ENCODE measurements at places on chromosomes 6 and 20.

- peak; percentile 61 for DNase-seq
Measured at GRCh38 chr6:81766482-81767069, 14.1 kb upstream of the TENT5A start.

GRCh38 chr6:126143761-126144251, 157.5 kb downstream of the TRMT11 start:
- no peak for DNase-seq

GRCh38 chr20:37492945-37493344, 28.1 kb upstream of the NNAT start:
- DNase-seq = no peak

GRCh38 chr6:4675121-4675520, 101.1 kb upstream of the CDYL start:
- no peak for DNase-seq

- peak; percentile 65 for DNase-seq
Measured at GRCh38 chr6:2986722-2987221, 12.9 kb upstream of the NQO2 start.

DNA sequence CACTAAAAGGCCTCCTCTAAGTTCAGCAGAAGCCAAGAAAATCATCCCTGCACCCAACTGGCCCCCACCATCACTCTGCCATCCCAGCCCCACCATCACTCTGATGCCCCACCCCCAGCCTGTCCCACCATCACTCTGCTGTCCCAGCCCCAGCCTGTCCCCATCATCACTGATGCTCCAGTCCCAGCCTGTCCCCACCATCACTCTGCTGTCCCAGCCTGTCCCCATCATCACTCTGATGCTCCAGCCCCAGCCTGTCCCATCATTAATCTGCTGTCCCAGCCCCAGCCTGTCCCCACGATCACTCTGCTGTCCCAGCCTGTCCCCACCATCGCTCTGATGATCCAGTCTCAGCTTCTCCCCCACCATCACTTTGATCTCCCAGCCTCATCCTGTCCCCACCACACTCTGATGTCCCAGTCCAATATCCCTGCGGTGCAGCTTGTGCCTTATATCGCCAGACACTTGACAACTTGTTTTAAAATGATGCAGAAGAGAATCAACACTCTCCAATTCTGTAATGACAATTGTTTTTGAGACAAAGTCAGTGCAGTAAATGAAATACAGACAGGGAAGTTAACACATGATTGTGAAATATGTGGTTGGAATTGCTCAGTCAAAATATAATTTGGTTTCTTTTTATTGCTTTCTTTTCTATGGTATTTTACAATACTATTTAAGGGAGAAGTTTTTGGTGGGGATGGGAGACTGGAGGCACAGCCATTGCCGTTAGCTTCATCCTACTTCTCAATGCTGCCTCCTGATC, 100.8 kb downstream of the TNFAIP3 start:
- DNase-seq = no peak

- no peak for DNase-seq
Measured at GRCh38 chr20:50425076-50425475, 85.1 kb upstream of the PTPN1 start.

DNA sequence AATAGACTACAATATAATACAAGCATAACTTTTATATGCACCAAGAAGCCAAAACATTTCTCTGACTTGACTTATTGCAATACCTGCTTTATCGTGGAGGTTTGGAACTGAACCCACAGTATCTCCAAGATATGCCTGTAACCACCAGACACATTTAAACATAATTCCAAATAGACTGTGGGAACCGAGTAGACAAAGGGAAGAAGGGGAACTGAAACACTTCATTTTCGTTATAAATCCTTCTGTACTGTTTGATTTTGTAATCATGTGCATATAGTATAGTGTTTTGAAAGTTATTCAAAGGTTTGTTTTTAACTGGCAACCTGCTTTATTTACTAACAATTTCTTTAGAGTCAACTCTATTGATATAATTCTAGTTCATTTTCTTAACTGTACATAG, 154.9 kb upstream of the BEND6 start:
- no peak for DNase-seq

DNA sequence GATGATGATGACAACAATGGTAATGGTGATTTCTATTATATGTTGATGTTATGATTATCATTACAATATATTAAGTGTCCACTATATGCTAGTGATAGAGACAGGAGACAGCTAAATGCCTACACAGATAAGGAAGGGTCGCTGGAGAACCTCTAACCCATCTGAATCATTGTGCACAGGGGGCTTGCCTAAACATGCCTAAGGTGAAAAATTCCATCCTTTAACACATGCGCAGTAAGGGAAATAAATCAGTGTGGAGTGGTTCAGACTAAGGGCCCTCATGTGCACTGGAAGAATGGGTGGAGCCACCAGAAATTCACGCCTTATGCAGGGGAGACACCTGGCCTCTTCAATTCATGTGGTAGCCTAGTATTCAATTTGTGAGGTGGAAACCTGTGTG, 120.4 kb downstream of the TPBG start:
- DNase-seq = no peak

- peak; percentile 91 for DNase-seq
Measured at GRCh38 chr6:92945799-92946198, 473.6 kb downstream of the EPHA7 start.

GRCh38 chr6:41958022-41958856, 16.6 kb upstream of the CCND3 start:
- no peak for DNase-seq

GRCh38 chr6:26581164-26581915, 15.4 kb upstream of the ABT1 start:
- DNase-seq = no peak

GRCh38 chr20:47067776-47068175, 173.1 kb downstream of the EYA2 start:
- DNase-seq = no peak

- no peak for DNase-seq
Measured at GRCh38 chr6:140732155-140732554, 1357.7 kb upstream of the CITED2 start.

- DNase-seq = no peak
Measured at GRCh38 chr20:64165866-64166600, 1.8 kb downstream of the MYT1 start.

DNA sequence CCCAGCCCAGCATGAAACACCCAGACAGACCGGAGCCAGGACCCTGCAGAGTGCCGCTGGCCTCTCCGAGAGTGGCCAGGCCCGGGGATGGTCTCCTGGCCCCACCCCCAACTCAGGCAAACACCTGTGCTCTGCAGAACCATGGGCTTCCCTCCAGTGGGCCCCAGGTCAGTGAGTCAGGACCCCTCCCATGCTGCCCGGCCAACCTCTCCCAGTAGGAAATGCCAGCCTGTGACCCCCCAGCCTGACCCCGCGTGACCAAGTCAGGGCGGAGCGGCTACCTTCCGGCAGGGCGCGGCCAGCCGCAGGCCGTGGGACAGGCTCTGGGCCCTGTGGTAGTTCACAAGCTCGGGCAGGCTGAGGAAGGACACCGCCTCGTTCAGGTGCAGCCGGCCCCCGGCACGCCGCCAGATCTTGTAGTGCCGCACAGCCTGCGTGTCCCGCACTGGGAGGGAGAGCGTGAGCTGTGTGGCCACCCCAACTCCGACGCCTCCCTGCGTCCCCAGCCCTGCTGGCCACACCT, 3.2 kb downstream of the PTK6 start:
- no peak for DNase-seq

- DNase-seq = peak; percentile 40
Measured at GRCh38 chr20:49186535-49187329, 1.4 kb downstream of the STAU1 start.

DNA sequence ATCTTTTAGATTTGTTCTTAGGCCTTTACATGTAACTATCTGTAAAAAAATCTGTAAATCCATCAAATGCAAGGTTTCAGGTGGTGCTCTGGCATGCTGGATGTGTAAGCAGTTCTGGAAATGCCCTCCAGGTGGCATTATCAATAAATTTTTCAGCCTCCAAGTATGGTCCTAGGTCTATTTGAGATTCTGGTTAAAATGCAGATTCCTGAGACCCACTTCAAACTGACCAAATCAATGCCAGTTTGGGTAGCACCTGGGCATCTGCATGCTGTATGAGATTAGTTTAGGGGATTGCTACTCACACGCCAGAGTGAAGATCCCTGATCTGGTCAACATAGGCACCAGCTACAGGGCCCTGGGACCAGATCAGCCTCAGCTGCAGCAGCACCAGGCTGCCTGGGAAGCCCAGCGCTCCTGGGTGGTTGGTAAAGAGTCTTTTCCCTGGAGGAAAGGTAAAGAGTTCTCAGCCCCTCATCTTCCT, 507.3 kb upstream of the CITED2 start:
- peak; percentile 44 for DNase-seq

GRCh38 chr6:33126101-33126714, 50.4 kb downstream of the HLA-DPB1 start:
- peak; percentile 6 for DNase-seq

DNA sequence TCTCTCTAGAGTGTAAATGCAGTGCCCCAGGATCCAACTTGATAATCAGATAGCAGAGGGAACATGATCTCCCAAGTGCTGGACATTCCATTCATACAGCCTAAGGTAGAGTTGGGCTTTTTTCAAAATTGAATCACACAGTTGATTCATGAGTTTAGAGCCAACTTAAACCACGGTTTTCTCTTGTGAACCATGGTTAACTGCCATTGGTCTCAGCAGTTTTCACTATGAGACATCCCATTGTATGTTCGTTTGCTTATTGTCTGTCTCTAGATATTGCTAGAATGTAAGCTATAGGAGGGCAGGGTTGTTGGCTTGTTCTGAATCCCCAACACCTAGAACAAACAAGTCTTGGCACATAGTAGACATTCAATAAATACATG, 37.2 kb upstream of the TAF8 start:
- no peak for DNase-seq

GRCh38 chr6:43402820-43403219, 24.5 kb upstream of the ABCC10 start:
- DNase-seq = no peak

- DNase-seq = no peak
Measured at GRCh38 chr6:24659561-24659960, 7.1 kb downstream of the TDP2 start.

DNA sequence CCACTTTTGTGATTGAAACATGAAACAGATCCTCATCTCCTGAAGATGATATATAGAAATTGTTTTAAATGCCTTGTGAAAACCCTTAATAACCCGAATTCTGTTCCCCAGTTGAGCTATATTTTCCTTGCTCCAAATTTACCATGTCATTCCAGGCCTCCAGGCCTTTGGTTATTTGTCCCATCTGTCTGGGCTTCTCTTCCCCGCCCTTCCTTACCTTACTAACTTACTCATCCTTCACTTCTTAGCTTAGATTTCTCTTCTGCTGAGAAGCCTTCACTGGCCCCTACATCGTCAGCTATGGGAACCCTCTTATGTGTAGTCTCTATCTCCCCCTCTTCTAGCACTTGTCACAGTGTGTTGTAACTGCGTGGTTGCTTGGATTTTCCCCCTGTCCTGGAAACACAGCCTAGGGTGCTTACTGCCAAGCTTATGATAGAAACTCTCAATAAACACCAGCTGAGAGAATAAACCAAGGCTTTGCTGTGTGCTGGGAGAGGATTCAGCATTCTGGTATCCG, 68.6 kb downstream of the SGK1 start:
- no peak for DNase-seq

- DNase-seq = peak; percentile 90
Measured at GRCh38 chr20:57513199-57513598, 11.7 kb downstream of the CTCFL start.

DNA sequence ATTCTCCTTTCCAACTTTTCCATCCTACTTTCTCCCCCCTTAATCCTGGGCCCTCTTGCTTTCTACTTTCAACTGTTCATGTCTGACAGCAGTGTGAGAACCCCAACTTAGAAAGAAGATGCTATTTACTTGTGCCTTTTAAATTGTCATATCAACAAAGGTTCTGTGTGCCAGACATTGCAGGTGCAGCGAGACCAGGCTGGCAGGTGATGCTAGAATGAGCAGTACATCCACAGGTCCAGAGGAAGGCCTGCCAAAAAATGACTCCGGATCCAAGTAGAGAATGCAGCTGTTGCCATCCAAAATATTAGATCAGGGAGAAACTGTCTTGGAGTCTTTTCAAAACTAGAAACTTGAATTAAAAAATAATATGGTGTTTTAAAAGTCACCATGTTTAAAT, 510.5 kb downstream of the LMBRD1 start:
- DNase-seq = no peak

DNA sequence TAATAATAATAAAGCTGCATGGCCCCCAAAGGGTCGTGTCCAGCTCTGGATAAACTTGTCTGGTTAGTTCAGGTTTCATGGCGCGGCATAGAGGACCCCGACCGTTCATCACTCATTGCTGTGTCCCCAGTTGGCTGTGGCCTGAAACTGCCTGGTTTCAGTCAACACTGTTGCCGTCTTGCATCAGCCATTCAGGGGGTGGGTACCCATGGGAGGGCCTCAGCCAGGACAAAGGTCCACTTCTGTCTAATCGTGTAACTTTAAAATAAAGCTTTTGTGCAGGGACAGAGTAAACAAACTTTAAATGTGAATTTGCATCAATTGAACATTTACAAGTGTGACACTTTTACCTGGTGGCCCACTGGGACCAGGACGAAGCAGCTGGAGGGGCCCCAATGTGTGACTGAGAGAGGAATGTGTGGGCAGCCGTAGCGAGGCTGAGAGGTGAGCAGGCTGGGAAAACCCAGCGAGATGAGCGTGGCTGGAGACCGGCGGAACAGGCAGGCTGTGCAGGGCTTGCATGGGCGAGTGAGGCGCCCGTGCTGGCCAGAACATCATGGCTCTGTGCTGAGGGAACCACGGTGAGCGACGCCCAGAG, 22.3 kb upstream of the UNC93A start:
- no peak for DNase-seq

GRCh38 chr20:823574-823902, 10.0 kb upstream of the FAM110A start:
- DNase-seq = no peak

DNA sequence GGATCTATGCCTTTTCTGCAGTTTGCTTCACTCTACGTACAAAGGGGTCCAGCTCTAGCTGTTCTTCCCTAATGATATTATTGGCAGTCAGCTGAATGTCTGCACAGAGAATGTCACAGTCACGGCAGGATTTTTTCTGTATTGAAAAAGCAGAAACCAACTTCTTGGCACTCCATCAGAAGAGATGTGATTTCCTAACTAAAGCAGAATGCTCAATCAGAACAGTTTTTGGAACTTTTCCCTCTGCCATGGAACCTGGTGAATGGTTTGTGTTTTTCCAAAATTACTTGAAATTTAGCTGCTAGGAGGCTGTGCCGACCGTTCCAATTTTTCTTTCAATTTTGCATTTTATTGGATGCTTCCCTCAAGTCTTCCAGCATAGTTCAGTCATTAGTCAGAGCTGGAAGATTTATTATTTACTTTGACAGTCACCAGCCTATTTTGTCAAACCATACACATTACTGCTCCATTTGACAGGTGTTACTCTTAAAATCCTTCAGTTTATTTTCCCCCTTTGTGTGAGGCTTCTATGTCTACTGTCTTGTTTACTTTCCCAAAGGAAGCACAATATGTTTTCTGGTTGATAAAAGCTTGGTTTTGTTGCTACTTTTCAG, 259.6 kb upstream of the EPHA7 start:
- peak; percentile 55 for DNase-seq

- DNase-seq = no peak
Measured at GRCh38 chr6:52910091-52910490, 593 bp upstream of the GSTA3 start.

Measured in HT1080 (cell line).